Fibroblast of skin of abdomen (primary cell): ENCODE measurements at places on chromosomes 11 and 22.

- DNase-seq = no peak
These were observed 44.3 kb downstream of the KCNQ1 start for GRCh38 chr11:2489083-2489482.

DNA sequence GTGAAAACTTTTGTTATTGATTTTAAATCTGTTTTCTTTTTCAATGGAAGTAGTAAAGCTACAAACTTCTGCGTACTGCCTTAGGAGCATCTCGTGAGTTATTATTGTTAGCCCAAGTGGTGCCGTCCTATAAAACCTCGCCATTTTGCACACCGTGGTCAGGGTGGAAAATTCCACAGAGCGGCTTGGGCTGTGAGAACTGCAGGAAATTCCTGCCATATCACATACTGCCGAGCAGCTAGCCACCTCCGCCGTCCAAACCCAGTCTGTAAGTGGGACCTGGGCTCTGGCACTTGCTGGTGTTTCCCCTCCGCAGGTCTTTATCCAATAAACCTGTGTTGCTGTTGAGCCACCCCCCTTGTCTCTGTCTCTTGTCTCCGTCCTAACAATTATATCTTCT, 88.0 kb upstream of the POU2AF2 start:
- DNase-seq = no peak

DNA sequence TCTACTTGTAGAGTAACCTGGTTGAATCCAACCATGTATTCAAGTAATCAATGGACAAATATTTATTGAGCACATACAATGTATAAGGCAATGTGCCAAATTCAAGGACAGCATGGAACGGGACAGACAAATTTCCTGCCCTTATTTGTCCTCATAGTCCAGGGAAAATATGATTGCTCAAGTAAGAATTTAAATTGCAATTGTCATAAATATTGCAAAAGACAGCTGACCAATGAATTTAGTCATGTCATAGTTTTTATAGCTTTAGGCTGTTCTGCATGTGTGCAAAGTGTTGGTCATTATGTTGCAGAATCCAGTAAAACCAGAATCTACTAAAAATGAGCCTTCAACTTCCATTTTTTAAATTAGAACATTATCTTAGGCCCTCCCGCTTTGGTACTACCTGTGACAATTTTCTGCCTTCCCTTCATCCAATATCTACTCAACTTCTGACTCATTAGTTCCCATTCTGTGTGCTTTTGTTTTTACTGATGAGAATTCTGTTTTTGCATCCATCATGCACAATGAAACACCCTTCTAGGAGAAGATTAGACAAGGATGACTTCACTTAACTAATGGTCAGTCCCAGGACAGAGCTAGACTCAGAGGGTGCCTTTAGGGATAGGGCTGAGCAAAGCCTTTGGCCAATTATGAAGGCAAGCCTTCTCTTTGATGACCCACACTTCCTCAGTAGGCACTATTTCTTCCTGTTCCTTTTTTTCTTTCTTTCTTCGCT, 45.8 kb upstream of the FIBIN start:
- DNase-seq = peak; percentile 66

- DNase-seq = no peak
These were observed 83.4 kb downstream of the GALNT18 start for GRCh38 chr11:11538277-11538960.

DNA sequence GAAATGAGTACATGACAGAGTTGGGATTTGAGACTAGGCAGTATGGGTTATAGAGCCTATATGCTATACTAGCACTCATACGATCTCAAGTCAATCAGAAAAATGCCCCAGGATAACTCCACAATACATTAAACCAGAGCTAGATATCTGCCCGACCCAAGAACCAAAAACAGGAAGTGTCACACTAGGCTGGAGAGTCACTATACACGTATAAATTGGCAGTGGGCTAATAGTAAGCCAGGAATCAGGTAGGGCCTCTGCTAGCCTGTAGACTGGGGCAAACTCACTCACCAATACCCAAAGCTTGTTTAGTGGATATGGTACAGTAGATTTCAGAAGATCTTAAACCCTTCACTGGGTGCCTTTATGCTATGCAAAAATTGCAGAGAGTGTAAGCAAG, 16.2 kb upstream of the EIF4G2 start:
- DNase-seq = no peak

DNA sequence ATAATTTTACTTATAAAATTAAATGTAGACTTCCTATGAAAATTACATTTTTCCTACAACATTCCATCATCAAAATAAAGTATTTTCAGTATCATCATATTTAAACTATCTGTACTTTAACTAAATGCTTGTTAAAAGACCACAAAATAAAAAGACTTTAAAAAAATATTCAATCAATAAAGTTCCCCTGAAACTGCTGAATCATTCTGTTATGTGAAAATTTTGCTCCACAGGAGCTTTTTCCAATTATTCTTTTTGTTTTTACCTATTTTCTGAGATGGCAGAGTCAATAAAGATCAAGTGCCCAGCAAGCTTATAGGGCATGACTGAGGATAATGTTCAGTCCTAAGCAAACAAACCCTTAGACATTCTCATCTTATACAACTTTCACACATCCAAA, 27.3 kb downstream of the ALKBH8 start:
- no peak for DNase-seq

GRCh38 chr11:79412761-79413160, 28.1 kb downstream of the TENM4 start:
- no peak for DNase-seq

DNA sequence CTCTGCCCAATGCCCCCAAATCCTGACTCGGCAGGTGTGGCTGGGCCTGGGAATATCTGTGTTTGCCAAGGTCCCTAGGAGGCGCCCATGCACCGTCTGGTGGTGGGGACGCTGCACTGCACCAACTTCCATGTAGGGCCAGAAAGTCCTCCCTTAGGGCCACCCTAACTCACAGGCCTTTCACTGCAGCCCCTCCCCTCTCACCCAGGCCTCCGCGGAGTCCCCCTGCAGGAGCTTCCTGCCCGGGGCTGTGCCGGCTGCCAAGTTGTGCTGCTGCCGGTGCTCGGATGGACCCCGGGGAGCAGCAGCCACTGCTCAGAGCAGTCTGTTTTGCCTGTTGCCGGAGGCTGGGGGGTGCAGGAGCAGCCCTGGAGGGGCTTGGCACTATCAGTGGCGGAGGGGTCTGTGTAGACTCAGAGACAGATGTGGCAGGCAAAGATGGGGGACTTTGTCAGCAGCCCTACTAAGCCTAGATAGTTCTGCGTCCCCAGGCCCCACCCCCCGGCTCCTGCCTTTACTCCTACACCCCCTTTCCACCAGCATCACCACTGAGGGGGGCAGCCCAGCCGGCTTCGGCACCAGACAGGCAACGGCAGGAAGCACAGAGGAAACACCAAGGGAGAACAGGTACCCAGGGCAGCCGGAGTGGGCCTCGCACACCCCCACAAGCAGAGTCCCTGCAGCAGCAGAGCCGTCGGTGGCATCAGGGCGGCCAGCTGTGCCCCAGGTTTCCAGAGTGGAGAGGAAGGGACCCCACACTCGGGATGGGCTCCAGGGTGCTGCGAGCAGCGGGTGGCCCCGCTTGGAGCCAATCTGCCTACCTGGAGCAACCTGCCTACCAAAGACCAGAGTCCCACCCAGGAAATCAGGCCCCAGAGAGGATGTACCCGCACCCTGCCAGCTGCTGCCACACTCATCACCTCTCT, 124.3 kb downstream of the TRIM29 start:
- DNase-seq = peak; percentile 14

DNA sequence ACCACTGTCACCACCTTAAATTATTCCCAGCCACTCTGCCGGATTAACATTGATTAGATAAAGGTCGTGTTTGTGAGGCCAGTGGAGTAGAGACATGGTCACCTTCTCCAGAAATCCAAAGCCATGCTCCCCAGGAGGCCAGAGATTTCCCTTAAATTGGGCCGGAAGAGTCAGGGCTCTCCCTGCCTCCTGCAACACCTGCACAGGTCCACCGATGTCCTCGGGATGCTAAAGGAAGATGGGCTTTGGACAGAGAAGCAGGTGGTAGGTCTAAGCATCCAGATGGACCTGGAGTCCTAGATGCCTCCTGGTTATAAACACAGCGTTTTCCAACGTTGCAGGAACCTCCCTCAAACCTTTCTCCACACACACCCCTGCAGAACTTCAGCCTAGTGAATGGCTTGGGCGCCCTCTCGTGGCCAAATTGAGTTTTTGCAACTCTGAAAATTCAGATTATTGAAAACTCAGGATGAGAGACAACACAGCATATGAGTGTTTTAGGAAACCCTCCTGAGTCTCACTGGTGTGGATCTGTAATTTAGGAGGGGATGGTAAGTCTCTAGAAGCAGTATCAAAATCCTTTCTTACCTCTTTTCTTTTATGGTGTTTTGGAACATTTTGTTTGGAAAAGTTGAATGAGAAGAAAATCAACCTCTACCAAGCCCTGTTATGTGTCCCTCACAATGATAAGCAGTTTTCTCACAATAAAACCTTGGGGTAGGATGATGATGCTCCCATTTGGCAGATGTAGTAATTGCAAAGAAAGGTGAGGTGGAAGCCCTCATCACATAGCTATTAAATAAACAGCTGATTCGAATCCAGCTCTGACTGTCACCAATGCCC, 109.6 kb downstream of the RRAS2 start:
- peak; percentile 48 for DNase-seq

DNA sequence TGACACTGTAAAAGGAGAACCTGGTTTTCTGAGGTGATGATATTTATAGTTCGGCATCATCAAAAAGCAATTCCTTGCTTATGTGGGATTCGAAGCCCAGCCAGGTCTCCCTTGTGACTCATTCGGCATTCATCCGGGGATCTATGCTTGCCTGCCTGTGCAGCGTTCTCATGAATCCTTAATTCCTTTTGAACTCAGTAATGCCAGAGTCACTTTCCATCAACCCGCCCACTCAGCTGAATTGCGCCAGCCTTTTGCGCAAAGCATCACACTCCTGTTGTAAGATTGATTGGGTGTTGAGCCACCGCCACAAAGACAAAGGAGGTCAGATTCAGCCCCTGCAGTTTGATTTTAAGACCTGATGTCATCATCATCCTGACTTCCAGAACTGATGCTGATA, 128.6 kb downstream of the SLC17A6 start:
- peak; percentile 97 for DNase-seq

DNA sequence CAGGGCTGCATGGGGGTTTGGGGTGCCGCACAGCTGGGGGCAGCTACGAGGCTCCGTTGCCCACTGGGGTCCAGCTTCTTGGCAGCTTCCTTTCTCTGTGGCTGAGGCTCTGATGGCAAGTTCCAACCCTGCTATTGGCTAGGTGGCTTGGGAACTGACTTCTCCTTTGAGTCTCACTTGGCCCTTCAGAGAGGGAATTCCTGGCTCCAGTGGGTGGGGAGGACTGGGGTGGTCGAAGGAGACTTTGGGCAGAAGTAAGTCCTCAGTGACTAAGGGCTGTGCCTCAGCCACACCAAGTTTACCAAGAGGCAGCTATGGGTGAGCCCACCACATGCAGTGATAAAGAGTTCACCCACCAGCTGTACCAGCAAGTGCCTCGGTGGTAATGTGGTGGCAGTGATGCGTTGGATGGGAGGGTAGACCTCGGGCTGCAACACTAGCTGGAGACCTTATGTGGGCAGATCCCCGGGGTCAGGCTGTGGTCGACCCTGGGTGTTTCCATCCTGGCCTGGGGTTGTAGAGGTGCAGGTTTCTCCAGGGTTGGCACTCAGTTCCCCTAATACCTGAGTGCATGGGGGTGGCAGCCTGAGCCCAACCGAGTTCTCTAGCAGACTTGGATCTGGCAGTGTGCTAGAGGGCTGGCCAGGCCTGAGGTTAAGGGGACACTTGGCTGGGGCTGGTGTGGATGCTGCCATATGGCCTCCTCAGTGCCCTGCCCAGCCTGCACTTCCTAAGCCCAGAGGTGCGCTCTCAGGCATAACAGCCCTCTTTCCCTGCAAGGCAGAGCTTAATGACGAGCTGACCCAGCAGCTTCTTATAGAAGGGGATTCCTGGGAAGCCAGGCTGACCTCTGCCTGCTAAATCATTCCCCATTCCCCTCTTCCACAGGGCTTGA, 197.0 kb upstream of the CADM1 start:
- DNase-seq = no peak

DNA sequence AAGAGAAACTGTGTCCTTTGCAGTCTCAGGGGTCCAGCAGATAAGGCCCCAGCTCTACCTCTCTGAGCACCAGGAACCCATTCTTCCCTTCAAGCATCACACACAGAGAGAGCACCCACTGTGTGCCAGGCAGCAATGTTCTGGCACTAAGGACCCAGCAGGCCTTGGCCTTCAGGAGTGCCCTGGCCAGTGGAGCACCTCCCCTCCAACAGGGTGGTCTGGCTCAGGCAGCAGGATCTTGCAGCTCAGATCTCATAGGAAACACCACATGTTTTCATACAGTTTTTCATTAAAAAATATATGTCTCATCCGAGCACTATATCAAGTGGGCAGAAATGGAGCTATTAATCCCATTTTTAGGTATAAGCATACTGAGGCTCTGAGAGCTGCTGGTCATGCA, 410.6 kb downstream of the SOX6 start:
- no peak for DNase-seq

GRCh38 chr11:77450227-77450626, 23.7 kb downstream of the PAK1 start:
- no peak for DNase-seq

GRCh38 chr11:65204646-65205601, 23.2 kb downstream of the CAPN1 start:
- no peak for DNase-seq

GRCh38 chr11:123313262-123313661, 116.8 kb upstream of the GRAMD1B start:
- DNase-seq = no peak
